ENCODE measurements at places on chromosomes 12 and 14. TPM values are rescaled to one million over a fixed set of nuclear protein-coding genes. Genes with fewer than 3 reads are reported as not detected.
A peak's percentile ranks its signal among the peaks of the same experiment; 100 is the strongest.

The CCDC91 gene
- total RNA-seq, result 27.6 TPM

DNA sequence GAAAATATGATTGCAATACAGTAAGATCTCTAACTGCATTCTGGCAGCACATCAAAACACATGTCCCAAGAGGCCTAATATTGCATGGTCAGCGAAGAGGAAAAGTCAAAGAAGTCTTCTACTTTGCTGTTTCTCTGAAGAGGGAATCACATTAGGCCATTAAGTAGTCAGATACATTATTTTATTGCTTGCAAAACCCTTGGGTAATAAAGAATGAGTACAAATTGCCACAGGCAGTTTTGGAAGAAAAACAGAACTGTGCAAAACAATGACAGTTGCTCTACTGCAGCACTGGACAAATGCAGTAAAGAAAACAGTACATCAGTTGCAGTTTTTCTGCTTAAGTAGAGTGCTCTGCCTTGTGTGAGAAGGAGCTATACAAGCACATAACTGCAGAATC, 211.9 kb downstream of the MED13L start:
- H3K36me3 ChIP-seq, result no peaks in the 10 kb centered on the region
- H3K4me3 ChIP-seq, result no peak overlapping the region
- no peaks in the 10 kb centered on the region for H3K27me3 ChIP-seq
- peaks cover 46% of the 10 kb centered on the region for H3K4me1 ChIP-seq

DNA sequence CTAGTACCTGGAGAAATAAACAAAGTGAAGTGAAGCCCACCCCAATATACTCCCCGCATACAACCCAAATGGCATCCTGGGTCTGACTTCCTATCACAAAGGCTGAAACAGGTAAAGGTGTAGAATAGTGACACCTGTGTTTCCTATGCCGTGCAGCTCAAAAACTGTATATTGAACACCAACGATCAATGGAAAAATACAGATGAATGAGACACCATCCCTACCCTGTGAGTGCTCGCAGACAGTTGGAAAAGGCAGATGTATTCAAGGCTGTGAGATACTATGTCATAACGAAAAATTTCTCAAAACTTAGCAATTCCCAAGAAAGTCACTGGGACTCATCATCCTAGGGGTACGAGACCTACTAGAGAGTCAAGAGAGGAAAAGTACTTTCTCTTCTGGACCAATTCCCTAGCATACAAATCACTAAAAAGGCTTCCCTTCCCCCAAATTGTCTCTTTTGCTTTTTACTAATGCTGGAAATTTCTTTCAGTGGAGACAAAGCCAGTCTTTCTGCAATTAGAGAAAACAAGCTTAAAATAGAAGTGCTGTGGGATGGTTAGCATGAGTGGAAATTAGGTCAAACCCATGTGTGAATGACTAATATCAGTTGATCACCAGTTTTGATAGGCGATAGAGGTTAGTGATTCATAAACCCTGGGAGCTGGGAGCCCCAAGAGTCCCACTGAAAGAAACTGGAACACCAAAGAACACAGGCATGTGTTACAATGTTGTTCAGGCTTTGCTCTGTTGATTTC, 249.7 kb downstream of the SPTSSA start:
- no peak overlapping the region for H3K4me3 ChIP-seq
- H3K27me3 ChIP-seq, result no peaks in the 10 kb centered on the region

- H3K36me3 ChIP-seq, result no peaks in the 10 kb centered on the region
- H3K4me3 ChIP-seq, result no peak overlapping the region
- peaks cover 15% of the 10 kb centered on the region for H3K4me1 ChIP-seq
- peak overlapping the region; percentile 84 for H3K27ac ChIP-seq
- no peak for DNase-seq
Observed at GRCh38 chr12:120652656-120653435, 12.4 kb downstream of the CABP1 start.

DNA sequence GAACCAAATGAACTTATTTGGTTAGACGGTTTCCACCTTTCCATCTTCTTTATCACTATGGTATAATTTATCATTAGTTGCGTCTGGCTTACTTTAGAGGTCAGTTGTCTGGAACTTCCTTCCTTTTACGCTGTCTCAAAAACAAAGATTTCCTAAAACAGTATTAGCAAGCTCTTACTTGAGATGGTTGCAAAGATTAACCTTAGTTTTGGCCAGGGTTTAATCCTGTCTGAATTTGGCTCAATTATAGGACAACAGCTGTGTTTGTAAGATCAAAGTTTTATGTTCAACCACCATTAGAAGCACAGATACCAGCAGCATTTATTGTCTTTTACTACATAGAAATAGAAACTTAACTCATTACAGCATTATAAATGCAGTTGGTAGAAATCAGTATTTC, 7.9 kb upstream of the WASHC3 start:
- H3K4me1 ChIP-seq, result no peaks in the 10 kb centered on the region
- no peaks in the 10 kb centered on the region for H3K27me3 ChIP-seq
- no peak for DNase-seq
- peaks cover 4% of the 10 kb centered on the region for H3K36me3 ChIP-seq
- no peak overlapping the region for H3K4me3 ChIP-seq
- no peak overlapping the region for H3K27ac ChIP-seq

GRCh38 chr14:103880348-103881267, 33.2 kb upstream of the PPP1R13B start:
- H3K36me3 ChIP-seq, result no peaks in the 10 kb centered on the region
- peak; percentile 32 for DNase-seq
- H3K27me3 ChIP-seq, result no peaks in the 10 kb centered on the region

DNA sequence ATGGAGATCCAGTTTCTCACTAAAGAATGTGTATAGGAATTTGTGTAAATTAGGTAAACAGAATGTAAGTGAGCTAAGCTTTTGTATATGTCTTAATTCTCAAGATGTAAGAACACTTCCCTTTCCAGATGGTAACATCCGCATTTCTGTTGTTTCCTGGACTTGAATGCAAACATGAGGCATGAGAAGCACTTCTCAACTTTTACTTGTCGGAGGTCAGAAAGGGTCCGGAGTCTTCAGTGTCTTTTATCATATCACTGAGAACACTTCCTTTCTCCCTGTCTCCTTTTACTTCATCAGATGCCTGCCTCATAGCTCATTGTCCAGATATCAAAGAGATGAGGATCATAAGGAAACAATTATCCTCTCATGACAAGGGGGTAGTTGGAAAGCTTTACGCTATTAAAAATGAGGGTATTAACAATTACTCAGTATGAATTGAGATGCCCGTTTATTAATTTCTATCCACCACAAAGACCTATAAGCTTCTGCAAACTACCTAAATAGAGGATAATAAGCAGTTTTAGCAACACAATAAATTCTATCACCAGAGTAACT, 214.1 kb upstream of the FLRT2 start:
- H3K27ac ChIP-seq, result no peak overlapping the region
- H3K4me1 ChIP-seq, result no peaks in the 10 kb centered on the region
- DNase-seq, result no peak
- H3K27me3 ChIP-seq, result no peaks in the 10 kb centered on the region

- H3K4me1 ChIP-seq, result peaks cover 7% of the 10 kb centered on the region
- H3K27me3 ChIP-seq, result no peaks in the 10 kb centered on the region
- no peak for DNase-seq
Observed at GRCh38 chr12:27610374-27610773, 85.9 kb upstream of the REP15 start.

- H3K4me1 ChIP-seq, result no peaks in the 10 kb centered on the region
- no peak for DNase-seq
- H3K27me3 ChIP-seq, result no peaks in the 10 kb centered on the region
- peak overlapping the region; percentile 36 for H3K4me3 ChIP-seq
- no peak overlapping the region for H3K27ac ChIP-seq
Observed at GRCh38 chr12:119594772-119595445, 1.3 kb downstream of the TMEM233 start.
